Renal cortical epithelial cell (primary cell): ENCODE measurements at places on chromosomes 11 and 22. TPM values are rescaled to one million over a fixed set of nuclear protein-coding genes. Genes with fewer than 3 reads are reported as not detected.
A peak's percentile ranks its signal among the peaks of the same experiment; 100 is the strongest.

DNA sequence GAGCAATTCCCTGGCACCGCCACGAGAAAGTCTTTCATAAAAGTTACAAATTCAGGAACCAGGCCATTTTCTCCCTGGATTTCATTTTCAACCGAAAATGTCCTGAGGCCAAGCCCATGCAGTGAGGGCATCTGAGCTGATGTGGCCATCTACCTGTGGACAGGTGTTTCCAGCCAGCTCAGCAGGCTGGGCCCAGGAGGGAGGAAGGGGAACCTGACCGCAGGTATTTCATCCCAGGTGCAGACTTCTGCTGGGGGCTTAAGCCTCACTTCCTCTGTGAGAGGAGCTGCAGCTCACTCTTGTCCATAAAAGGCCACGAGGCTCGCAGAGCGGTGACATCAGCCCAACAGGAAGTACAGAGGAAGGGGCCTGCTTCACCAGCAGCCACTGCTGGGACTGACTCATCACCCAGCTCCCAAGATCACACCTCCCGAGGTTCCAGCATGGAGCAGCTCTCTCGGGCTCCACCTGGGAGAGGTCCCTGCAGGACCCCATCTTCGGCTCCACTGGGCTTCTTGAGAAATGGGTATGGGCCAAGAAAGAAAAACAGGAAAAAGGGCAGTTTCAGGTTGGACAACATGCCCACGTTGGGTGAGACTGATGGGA lies 56.4 kb downstream of the MYH9 start:
- peak; percentile 97 for DNase-seq

DNA sequence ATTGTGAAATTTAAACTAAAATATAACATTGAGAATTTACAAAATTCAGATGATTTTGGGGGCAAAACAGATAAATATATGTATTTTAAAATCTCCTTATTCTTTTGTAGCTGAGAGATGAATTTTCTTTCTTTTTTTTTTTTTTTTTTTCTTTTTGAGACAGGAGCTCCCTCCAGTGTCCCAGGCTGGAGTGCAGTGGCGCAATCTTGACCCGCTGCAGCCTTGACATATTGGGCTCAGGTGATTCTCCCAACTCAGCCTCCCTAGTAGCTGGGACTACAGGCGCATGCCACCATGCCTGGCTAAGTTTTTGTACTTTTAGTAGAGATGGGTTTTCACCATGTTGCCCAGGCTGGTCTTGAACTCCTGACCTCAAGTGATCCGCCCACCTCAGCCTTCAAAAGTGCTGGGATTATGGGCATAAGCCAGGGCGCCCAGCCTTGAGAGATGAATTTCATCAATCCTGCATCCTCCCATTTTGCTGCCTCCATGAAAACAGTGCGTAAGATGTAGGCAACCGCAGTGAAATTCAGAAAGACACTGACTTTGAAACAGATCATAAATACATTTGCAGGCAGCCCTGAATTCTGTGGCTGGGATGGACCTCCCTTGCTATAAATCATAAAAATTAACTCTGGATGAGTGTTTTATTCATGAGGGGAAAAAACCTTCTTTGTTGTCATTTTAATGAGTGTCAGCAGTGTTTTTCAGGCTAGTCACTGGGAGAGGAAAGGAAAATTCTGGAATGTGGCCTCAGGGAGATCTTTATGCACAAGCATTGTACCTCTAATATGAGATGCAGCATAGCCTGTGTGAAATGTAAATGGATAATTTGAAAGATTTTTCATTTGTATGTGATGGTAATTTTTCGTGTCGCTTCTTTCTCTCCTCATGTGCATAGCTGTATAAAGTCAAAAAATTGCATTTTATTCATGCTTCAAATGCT lies 14.4 kb downstream of the ELMOD1 start:
- no peak for DNase-seq

DNA sequence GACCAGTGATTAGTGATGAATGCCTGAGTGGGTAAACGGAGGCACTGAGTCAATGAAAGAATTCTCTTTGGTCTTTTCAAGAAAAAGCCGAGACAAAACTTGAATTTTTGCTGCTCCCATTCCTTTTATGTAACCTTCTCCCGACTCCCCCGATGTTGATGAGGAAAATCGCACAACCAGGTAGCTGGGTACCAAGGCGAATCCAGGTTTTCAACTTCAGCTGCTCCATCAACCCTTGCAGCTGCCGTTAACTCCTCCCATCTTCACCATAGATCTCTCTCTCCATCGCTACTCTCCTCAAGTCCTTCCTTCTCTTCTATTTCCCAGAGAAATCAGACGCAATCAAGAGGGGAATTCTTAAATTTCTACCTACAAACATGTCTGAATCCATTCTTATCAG lies 611 bp upstream of the USP2 start:
- no peak for DNase-seq

DNA sequence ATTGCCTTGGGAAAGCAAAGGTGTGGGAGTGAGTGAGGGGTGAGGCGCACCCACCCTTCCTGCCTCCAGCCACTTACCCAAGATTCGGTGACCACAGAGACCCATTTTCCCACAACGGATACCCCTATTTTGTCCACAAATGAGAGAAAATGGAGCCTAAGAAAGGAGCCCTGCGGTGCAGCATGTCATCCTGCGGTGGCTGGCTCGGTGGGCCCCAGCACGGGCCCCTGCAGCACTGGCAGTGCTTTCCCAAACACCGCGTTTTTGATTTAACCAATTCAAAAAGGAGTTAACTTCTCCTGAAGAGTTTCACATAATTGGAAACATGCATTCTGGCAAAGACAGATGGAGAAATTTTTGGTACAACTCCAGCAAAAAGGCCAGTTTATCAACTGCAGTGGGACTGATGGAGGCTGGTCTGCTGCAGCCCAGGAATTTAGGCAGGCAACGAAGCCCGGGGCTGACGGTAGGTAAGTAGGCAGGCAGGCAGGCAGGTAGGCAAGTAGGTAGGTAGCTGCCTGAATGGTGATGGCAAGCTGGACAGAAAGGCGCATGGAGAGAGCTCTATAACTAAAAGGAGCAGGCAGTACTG lies 84.2 kb downstream of the FDX1 start:
- no peak for DNase-seq

DNA sequence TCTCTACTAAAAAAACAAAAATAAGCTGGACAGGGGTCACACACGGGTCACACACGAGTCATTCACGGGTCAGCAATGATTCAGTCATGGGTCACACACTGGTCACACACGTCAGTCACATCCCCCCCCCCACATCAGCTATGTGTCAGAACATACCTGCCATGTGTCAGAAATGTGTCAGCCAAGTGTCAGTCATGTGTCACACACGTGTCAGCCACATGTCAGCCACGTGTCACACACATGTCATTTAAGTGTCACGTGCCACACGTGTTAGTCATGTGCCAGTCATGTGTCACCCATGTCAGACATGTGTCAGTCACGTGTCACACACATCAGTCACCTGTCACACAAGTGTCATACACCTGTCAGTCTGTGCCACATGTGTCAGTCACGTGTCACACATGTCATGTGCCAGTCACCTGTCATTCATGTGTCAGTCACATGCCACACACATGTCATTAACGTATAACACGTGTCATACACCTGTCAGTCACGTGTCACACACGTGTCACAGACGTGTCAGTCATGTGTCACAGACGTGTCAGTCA lies 28.7 kb upstream of the MMP20 start:
- no peak for DNase-seq

GRCh38 chr11:134583397-134583990 lies 171.5 kb upstream of the B3GAT1 start:
- no peak for DNase-seq

DNA sequence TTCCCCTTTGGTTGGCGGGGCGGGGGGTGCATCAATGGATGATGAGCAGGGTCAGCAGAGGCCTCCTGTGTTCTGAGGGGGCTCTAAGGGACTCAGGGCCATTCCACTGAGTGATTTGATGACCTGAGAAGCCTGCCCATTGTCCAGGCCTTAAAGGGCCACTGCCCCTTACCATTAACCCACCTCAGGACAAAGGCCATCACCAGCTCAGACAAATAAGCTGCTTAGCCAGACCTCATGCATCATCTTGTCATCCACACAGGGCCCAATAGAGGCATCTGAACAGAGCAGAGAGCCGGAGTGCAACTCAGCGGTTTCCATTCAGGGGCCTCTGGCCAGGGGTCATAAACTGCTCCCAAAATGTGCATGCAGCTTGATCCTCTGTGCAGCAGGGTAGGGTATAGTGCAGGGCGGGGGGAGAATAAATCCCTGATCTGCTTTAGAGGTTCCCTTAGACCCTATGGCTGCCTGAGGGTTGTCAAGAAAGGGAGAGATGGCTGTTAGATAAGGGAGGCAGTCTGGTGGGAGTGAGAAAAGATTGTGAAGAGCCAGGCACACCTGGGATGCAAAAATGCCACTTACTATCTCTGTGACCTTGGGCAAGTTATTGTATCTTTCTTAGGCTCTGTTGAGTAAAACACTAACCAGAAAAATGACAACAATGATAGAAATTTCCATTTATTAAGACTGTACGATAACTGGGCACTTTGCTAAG lies 375.5 kb upstream of the NARS2 start:
- DNase-seq = no peak

DNA sequence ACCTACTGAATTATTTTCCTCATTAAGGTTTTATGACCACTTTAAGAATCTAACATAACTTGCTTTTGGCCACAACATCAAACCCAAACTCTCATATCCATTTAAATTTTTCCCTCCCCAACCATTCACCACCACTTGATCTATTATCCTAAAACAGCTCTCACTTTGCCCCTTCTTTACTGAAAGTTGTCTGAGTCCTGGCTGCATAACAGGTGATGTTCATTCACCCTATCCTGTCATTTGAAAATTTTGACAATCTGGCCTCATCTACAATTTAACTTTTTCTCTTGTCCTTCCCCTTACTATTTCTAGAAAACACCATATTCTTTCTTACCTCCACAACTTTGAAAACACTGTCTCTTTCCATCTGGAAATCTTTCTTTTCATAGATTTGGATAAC lies 89.3 kb downstream of the BDNF start:
- DNase-seq = no peak

GRCh38 chr11:31822927-31823643 lies 12.0 kb upstream of the PAX6 start:
- DNase-seq = no peak

GRCh38 chr11:92759571-92760214 lies 209.8 kb upstream of the MTNR1B start:
- no peak for DNase-seq

DNA sequence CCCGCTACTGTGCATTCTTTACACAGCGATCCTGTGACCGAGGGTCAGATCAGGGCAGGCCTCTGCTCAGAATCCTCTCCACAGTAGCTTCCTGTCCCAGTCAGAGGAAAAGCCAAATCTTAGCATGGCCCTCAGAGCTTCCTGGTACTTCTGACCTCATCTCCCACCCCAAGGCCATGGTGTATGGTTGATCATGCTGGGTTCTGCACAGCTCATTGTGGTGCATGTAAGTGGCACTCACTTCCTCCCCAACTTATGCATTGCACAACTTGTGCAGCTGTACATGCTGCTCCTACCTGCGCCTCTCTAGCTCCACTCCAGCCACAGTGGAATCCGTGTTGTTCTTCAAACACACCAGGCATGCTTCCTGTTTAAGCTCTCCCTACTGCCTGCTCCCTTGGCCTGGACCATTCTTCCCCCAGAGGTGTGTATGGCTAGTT lies 20.3 kb downstream of the BMAL1 start:
- no peak for DNase-seq

GRCh38 chr11:107183953-107184352 lies 165.7 kb upstream of the GUCY1A2 start:
- no peak for DNase-seq

GRCh38 chr22:38074181-38075104 lies 9.5 kb downstream of the SLC16A8 start:
- DNase-seq = no peak

The OR8D1 gene
- not detected in 2 replicates for total RNA-seq

The C11orf97 gene
- 0.20 TPM in 1 of 2 replicates, not detected in the other for total RNA-seq

The OR51I1 gene
- total RNA-seq = 0.20 TPM in 1 of 2 replicates, not detected in the other

The LRP5 gene
- total RNA-seq = 16.8 and 58.6 TPM in 2 replicates

The KRTAP5-1 gene
- total RNA-seq = not detected in 2 replicates

The PLEKHB1 gene
- total RNA-seq = 3.5 and 4.2 TPM in 2 replicates

The SCGB1C1 gene
- 0.55 TPM in 1 of 2 replicates, not detected in the other for total RNA-seq

The BARX2 gene
- total RNA-seq = 0.10 TPM in 1 of 2 replicates, not detected in the other
